ENCODE measurements at places on chromosomes 16 and 17. TPM values are rescaled to one million over a fixed set of nuclear protein-coding genes. Genes with fewer than 3 reads are reported as not detected.

Gene PLA2G10
- polyA plus RNA-seq: not detected

Gene PRR15L
- 80.7 TPM for polyA plus RNA-seq

Gene GABARAP
- polyA plus RNA-seq: 1,093 TPM

Gene NPB
- polyA plus RNA-seq: 0.77 TPM

Gene SMPD3
- polyA plus RNA-seq: 1.6 TPM

Gene NPIPA2
- polyA plus RNA-seq: 0.52 TPM

Gene CLEC18B
- 0.71 TPM for polyA plus RNA-seq

Gene MPP2
- polyA plus RNA-seq: 0.61 TPM

Gene FAM20A
- 21.7 TPM for polyA plus RNA-seq

Gene ABCA10
- polyA plus RNA-seq: 1.8 TPM

Gene CACNG5
- polyA plus RNA-seq: not detected

Gene ABCC12
- polyA plus RNA-seq: not detected

Gene GAST
- not detected for polyA plus RNA-seq

Gene G6PC1
- polyA plus RNA-seq: 0.11 TPM

Gene DHRS7C
- 1.3 TPM for polyA plus RNA-seq

Gene KRT27
- polyA plus RNA-seq: 2.9 TPM

Gene C17orf78
- polyA plus RNA-seq: not detected

Gene SLC52A1
- polyA plus RNA-seq: not detected

Gene TLCD3B
- not detected for polyA plus RNA-seq

Gene SMTNL2
- polyA plus RNA-seq: 0.77 TPM

Gene DCAF7
- polyA plus RNA-seq: 21.1 TPM

Gene ZNF287
- polyA plus RNA-seq: 1.9 TPM

Gene IL34
- polyA plus RNA-seq: 0.76 TPM

Gene CHST4
- polyA plus RNA-seq: 0.43 TPM

Gene CCL17
- polyA plus RNA-seq: not detected

Gene CCDC200
- not detected for polyA plus RNA-seq

Gene SGCA
- 3.1 TPM for polyA plus RNA-seq

Gene DLX3
- 0.17 TPM for polyA plus RNA-seq

Gene DVL2
- polyA plus RNA-seq: 17.2 TPM

Data from adipose tissue (tissue), 3 donors.